Activated CD4-positive, alpha-beta T cell treated with anti-CD3 and anti-CD28 coated beads, Interleukin-2, amount 10 ng/mL, durations not matched to agents 7 days and 5 days (primary cell): ENCODE measurements at places on chromosomes 11 and 22. TPM values are rescaled to one million over a fixed set of nuclear protein-coding genes. Genes with fewer than 3 reads are reported as not detected.

The SSTR3 gene
- total RNA-seq = 10.2 TPM

The IGLL5 gene
- total RNA-seq = not detected

The PCNX3 gene
- total RNA-seq = 50.2 TPM

The SRSF8 gene
- total RNA-seq = 31.5 TPM

The MFNG gene
- total RNA-seq = 218 TPM

The PHLDB1 gene
- total RNA-seq = 0.12 TPM

The MS4A6A gene
- not detected for total RNA-seq

The HTR3B gene
- total RNA-seq = not detected

The CHRNA10 gene
- 3.0 TPM for total RNA-seq

The ZNF280B gene
- total RNA-seq = 1.9 TPM

The OR10D3 gene
- total RNA-seq = not detected

The UPK3A gene
- not detected for total RNA-seq

The MCAM gene
- total RNA-seq = 1.4 TPM

The RRAS2 gene
- 43.7 TPM for total RNA-seq

The SLC17A6 gene
- total RNA-seq = not detected

The DNAJB7 gene
- not detected for total RNA-seq

The SPDYC gene
- not detected for total RNA-seq

The PNPLA3 gene
- not detected for total RNA-seq

The DRD4 gene
- total RNA-seq = 0.30 TPM

The CNGA4 gene
- 0.17 TPM for total RNA-seq

The SCN3B gene
- not detected for total RNA-seq

The ISX gene
- total RNA-seq = not detected

The SEPTIN3 gene
- 1.6 TPM for total RNA-seq

The CAT gene
- total RNA-seq = 40.0 TPM

The USP35 gene
- 13.2 TPM for total RNA-seq

The OR56B4 gene
- total RNA-seq = not detected

The TSGA10IP gene
- not detected for total RNA-seq

The LYVE1 gene
- total RNA-seq = not detected

The SCARF2 gene
- total RNA-seq = 1.2 TPM

The OR8K1 gene
- total RNA-seq = not detected

The TTC36 gene
- 1.8 TPM for total RNA-seq

The MRGPRX4 gene
- not detected for total RNA-seq

The AP1B1 gene
- 74.8 TPM for total RNA-seq

The KRTAP5-2 gene
- not detected for total RNA-seq

The CASP12 gene
- total RNA-seq = not detected

The FOLH1 gene
- not detected for total RNA-seq

The OR52E8 gene
- total RNA-seq = not detected

The LRRN4CL gene
- total RNA-seq = 0.17 TPM

The OR56A3 gene
- not detected for total RNA-seq

The IL17REL gene
- not detected for total RNA-seq

The SEC14L2 gene
- 7.6 TPM for total RNA-seq

The GAS2L1 gene
- 4.7 TPM for total RNA-seq

The HBG1 gene
- not detected for total RNA-seq

The LDHAL6A gene
- not detected for total RNA-seq

The PELI3 gene
- 6.7 TPM for total RNA-seq

The USP2 gene
- total RNA-seq = 0.22 TPM

The POTEH gene
- total RNA-seq = not detected

The CHRDL2 gene
- total RNA-seq = not detected

The IFTAP gene
- total RNA-seq = 1.5 TPM
